Fibroblast of skin of right quadriceps (primary cell): ENCODE measurements at places on chromosomes 2 and 18.

DNA sequence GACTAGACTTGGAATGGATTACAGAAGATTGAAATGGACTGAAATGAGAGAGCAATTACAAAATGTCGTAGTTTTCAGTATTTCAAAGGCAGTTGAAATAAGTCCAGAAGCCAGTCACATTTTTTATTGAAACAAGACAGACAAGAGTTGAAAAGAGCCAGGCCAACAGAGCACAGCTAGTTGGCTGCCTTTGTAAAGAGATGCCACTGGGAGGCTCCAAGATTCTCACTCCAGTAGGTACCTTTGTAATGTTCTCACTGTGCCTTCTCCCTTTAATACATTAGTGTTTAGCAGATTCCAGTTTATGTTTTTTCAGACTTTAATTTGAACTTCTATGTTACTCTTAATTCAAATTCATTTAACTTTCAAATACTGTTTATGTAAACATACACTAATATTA is 234.8 kb downstream of the DSEL start:
- DNase-seq, result no peak

GRCh38 chr2:187013058-187013457 is 164.1 kb upstream of the ZSWIM2 start:
- DNase-seq, result peak; percentile 2

GRCh38 chr18:23838233-23838632 is 149.0 kb downstream of the LAMA3 start:
- DNase-seq, result no peak

- no peak for DNase-seq
Measured at GRCh38 chr2:120204945-120205670, 18.1 kb downstream of the TMEM185B start.

DNA sequence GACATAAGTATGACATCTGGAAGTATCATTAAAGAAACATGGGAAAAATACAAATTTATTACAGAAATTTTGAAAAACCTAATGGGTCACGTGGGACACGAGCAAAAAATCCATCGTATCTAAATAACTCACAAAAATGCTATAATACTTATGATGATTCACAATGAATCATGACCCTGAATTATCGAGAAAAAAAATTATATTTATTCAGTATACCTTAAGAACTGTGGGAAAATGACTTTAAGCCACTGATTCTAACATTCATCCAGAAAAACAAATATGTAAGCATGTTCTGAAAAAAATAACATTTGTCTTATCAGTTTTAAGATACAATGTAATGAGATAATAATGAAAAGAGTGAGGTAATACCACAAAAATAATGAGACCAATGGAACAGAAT is 51.8 kb downstream of the ZNF385B start:
- no peak for DNase-seq

GRCh38 chr2:55038428-55038827 is 11.8 kb downstream of the RTN4 start:
- DNase-seq, result peak; percentile 26

DNA sequence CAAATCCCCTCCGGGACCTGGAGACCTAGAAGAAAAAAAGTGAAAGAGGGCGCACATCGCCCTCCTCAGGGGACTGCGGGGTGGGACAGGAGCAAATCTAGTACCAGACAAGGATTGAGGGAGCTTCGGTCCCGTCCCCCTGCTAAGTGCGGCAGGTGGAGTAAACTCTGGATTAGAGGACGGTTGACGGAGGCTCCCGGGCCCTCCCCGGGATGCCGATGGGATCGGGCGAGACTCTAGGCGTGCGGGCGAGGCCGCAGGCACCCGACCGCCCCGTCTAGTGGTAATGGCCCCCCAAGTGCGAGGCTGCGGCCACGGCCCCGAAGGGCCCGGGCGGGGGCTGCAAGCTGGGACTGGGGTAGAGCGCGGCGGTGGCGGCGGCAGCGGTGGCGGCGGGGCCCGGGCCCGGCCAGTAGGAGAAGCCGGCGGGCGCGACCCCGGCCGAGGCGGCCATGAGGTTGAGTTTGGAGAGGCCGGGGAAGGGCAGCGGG is 3.5 kb downstream of the FEV start:
- DNase-seq, result no peak

GRCh38 chr18:58177004-58177717 is 133.1 kb downstream of the NEDD4L start:
- DNase-seq, result peak; percentile 95

DNA sequence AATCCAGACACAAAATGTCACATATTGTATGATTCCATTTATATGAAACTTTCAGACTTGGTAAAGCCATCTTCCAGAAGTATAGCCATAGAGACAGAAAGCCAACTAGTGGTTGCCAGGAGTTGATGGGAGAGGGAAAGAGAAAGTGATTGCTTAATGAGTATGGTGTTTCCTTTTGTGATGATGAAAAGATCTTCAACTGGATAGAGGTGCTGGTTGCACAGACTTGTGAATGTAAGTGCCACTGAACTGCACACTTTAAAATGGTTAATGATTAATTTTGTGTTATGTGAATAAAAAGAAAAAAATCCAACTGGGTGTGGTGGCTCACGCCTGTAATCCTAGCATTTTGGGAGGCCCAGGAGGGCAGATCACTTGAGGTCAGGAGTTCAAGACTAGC is 135.3 kb upstream of the SLC1A4 start:
- no peak for DNase-seq

- DNase-seq, result no peak
Measured at GRCh38 chr2:60676706-60677330, 79.2 kb upstream of the PAPOLG start.

DNA sequence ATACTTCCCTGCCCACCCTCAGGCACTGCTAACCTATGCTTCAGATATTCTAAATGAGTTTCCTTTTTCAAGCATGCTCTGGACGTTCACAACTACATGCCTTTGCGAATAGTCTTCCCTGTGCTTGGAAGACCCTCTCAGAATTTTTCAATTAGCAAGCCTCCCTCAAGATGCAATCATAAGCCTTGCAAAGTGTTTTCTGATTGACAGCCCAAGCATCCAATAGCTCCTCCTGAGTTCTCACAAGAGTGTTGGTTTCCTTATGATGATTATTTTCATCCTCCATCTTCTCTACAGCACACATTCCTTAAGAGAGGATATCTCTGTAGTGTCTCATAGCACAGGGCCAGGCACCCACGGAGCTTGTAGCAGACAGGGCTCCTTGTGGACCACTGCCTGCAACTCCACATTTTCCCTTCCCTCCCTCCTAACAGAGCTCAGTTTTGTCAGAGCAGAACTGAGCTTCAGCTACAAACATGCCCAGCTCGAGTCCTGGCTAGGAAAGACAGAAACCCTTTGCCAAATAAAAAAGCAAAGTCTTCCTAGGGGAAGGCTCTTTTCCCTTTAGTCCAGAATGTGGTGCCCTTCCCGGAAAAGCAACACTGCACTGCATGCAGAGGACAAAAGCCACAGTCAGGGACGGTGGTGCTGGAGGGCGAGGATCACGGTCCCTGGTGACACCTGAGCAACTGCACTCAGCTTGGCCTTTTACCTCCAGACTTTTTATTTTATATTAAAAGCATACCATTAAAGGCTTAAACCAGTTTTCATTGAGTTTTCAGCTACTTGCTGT is 819.8 kb upstream of the ID2 start:
- DNase-seq, result no peak

DNA sequence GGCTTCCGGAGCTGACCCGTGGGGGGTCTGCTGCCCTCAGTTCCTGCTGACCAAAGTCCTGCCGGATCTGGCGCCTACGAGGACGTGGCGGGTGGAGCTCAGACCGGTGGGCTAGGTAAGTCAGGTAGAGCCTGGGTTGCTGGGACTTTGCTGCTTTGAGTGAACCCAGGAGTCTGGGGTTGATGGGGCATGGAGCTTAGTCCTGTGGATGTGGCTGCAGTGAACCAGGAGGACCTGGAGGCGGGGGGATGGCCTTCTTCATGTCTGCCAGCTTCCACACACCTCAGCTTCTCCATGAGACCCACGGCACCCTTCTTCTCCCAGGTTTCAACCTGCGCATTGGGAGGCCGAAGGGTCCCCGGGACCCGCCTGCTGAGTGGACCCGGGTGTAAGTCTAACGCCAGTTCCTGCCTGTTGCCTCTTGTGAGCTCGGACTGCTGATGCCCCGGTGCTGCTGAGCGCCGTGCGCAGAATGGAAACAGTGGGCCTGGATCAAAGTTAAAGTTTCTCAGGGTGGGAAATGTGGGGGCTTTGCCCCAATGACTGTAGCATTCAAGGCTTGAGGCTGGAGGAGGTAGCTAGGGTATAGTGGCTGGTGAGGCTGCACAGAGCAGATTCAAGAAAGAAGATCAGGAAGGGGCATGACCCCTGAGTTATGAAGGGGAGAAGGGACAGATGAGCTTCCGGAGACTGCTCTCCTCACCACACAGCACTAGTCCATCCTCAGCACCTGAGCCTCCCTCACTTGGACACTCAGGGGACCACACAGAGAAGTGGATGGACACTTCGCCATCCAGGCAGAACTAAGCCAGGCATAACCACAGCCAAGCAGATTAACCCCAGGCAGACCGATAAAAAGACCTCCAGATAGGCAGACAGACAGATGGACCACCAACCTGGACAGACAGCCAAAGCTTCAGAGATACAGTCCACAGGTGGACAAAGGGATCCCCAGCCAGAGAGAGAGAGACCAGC is 17.3 kb downstream of the PTPN18 start:
- no peak for DNase-seq

DNA sequence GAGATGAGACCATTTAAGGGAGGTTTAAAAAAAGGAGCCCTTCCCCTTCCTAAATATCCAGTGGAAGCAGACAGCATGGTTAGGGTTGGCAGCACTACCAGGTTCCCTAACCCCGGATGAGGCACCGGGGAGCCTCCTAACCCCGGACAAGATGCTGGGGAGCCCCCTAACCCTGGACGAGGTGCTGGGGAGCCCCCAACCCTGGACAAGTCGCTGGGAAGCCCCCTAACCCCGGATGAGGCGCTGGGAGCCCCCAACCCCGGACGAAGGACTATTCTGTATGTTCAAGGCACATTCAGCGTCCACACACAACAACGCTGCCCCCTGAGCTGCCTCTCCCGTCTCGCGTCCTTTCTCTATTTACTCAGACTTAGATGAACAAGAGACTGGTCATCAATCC is 51.9 kb downstream of the ANKMY1 start:
- DNase-seq, result no peak

DNA sequence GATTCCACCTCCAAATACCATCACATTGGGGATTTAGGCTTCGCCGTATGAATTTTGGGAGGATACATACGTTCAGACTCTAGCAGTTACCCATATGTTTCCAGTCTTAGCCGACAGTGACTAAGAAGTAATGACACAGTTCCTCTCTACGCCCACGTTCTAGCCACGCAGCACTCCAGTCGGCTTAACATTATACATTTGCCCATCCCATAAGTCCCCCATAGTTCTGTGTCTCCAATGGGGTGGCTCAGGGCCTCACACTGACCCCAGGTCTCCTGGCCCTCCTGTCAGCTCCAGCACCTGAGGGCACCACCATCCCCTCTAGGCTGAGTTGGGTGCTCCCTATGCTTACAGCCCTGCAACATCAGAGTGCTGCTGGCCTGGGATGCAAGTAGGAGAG is 18.4 kb upstream of the CNDP2 start:
- DNase-seq, result no peak

- no peak for DNase-seq
Measured at GRCh38 chr2:168220965-168221819, 26.2 kb downstream of the STK39 start.

DNA sequence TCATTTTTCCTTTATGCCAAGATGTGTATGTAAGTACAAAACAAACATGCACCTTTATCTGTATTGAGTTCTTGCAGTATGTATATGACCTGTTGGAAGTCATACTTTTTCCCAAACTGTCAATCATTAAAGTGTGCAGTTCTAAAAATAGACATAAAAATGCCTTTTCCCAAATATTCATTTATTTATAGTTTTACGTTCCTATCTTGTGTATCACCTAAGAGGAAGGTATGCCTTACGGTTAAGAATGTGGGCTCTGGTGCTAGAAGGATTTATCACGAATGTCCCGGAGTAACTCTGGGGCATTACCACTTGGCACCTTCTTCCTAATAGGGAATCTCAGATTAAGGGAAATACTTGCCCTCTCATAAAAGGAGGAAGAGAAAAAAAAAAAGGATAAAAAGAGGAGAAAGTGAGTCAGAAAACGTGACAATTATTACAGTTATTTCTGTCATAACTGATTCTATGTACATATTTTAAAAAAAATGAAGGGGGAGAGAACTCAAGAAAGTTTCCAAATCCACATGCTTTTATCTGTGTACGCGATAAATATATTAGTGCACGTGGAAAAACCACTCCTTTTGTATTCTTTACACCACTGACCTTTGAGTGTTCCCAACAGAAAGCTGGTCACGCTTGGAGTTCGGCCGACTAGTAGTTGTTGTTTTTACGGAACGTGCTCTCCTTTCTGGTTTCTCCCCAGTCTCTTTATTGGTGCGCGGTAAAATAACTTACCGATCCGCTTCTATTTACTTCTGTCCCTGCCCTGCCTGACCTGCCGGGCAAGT is 721 bp downstream of the MCEE start:
- peak; percentile 22 for DNase-seq

- DNase-seq, result no peak
Measured at GRCh38 chr2:22347306-22347705, 1037.7 kb upstream of the KLHL29 start.

DNA sequence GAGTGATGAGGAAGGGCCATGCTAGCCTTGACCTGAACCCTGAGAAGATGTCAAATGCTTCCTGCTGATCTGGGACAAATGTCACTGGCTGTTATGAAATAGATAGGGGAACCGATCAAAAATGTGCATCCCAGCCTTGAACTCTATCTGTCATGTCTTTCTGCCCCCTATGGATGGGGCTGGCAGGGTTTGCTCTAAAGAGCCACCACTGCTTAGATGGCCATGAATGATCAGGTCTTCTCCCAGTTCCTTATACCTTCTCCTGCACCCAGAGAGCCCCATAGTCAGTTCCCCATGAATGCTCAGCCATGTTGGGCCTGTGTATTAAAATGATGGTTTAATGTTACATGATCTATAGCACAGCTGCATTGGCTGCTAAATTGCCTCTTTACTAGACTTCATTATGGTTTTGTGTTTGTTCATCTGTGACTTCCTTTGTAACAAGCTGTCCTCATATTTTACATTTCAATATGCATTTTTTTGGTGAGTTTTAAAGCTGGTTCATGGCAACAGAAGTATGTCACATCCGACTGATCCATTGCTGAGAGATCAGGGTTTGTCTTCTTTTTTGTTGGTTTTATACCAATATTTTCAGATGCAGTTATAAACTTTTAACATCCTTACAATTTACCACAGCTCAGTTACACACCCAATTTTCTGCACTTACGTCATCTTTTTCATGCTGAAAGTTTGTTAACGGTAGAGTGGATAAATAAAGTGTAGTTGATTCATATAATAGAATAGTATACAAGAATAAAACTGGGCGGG is 56.3 kb upstream of the SMAD2 start:
- DNase-seq, result peak; percentile 12

DNA sequence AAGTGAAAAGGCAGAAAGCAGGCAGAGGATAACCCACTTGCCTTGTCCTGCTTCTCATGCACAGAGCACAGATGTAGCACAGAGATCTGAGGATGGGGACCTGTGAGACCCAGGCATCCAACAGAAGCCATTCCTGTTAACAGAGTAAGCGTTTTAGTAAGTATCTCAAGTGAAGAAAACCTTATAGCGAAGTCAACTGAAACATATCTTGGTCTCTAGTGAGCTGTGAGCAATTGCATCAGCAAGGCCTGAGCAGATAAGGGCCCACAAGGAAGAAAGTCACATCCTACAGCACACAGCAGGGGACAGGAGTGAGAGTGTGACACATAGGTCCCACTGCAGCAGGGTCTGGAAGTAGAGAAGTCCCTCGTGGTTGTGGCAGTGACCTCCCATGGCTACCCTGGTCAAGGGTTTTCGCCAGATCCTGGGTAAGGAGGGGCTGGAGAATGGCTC is 248.7 kb upstream of the TNP1 start:
- DNase-seq, result no peak
